ENCODE measurements at places on chromosomes 7 and 10. TPM values are rescaled to one million over a fixed set of nuclear protein-coding genes. Genes with fewer than 3 reads are reported as not detected.

DNA sequence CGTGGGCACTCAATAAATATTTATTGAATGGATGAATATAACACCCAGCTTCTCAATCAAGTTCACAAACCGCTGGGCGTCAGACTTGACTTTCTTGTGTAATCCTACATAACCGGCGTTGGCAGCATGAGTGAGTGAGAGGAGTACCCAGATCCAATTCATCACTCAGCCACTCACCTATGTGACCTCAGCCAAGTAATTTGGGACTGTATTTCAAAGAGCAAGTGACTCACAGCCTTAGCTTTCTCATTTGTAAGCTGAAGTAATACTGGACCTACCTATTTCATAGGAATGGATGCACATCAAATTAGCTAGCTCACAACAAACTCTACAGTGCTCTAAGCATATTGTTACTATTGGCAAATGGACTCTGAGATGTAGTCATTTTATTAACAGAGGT lies 53.8 kb upstream of the FAM204A start:
- DNase-seq = peak; percentile 56

GRCh38 chr7:28996836-28997235 lies 38.7 kb upstream of the TRIL start:
- no peak for DNase-seq

- DNase-seq = peak; percentile 84
Observed at GRCh38 chr10:73096041-73096448, 621 bp downstream of the P4HA1 start.

Gene HELLS
- 12.1 TPM for total RNA-seq
